Colonic mucosa (tissue), 4 donors: ENCODE measurements at places on chromosomes 4 and X. TPM values are rescaled to one million over a fixed set of nuclear protein-coding genes. Genes with fewer than 3 reads are reported as not detected.

DNA sequence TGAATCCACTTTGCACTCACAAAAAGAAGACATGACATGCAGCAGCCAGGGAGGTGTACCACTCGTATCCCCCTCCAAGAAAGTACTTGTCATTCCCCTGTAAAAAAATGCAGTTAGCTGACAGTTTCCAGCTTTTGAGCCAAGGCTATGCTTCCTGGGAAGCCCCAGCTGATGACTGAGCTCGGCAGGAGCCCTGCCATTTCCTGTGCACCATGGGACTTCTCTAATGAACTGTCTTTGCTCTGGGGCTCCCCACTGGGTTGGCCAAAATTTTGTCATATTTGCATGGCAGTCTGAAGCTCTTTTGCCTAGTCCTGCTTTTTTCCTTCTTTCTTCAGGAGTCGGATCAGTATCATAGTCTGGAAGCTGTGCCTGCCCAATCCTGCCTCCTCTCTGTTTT, 104.5 kb upstream of the MAOA start:
- DNase-seq, result no peak

- DNase-seq, result no peak
These were observed 130.4 kb downstream of the ARHGAP6 start for GRCh38 chrX:11535156-11535919.

DNA sequence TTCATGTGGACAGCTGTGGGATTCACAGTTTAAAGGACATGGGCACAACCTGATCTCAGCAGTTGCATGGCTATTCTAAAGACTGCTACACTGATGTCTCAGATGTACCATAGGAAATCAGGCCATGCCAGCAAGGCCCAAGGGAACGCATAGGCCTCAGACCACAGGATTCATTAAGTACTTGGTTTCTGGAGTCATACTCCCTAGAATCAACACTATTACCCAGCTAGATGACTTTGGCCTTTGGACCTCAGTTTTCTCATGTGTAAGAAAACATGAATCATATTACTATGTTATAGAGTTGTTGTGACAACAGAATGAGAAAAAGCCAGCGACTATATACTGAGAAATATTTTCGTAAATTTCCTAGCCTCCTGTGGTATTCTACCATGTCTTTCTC, 67.9 kb downstream of the NHS start:
- DNase-seq, result no peak

DNA sequence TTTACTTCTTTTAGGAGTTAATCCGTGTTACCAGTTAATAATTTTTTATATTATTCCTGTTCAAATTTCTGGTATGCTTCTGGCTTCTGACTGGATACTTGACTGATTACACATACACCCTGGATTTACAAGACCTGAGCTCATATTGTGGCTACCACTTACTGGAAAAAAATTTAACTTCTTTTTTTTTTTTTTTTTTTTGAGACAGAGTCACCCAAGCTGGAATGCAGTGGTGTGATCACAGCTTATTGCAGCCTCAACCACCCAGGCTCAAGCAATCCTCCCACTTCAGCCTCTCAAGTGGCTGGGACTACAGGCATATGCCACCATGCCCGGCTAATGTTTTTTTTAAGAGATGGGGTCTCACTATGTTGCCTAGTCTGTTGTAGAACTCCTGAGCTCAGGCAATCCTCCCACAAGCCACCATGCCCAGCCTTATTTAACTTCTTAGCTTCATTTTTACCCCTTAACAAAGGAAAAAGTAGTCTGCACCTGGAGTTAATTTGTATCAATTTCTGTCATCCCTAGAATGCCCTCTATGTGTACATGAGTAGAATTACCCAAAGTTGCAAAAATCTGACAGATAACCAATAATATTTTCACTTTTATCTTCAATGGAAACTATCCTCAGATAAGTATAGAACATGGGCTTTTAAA, 50.3 kb downstream of the TMEM165 start:
- DNase-seq, result no peak

- DNase-seq, result no peak
These were observed 330.2 kb downstream of the HS3ST1 start for GRCh38 chr4:11098461-11098860.

DNA sequence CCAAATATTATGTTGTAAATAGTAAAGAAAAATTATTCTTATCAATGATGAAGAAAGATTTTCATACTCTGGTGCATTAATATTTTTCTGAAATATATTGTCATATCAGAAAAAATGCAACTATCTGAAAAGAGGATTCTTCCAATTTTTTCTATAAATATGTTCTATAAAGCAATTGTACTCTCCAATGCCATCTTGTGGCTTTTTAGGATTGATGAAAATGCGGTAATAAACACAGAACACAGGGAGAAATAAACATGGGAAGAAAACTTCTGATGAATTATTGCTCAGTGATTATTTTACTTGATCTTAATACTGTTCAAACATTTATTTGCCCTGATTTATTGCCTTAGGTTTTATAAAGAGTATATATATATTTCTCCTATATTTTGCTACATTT, 215.4 kb downstream of the IL1RAPL1 start:
- DNase-seq, result no peak

DNA sequence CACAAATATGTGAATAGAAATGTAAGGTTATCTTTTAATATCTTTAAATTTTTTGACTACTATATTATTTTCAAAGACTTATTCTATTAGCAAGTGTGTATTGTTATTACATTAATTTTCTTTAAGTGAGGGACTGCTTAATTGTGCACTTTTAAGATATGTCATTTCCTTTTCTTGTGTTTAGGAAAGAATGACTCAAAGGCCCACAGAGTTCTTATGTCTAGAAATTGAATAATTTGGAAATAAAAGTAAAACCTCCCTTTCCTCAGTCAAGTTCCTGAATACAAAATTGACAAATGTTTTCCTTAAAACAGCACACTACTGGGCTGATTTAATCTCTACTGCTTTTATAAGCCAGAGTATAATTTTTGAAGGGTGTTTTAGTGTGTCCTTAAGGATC, 169.7 kb downstream of the TMEM47 start:
- DNase-seq, result no peak

DNA sequence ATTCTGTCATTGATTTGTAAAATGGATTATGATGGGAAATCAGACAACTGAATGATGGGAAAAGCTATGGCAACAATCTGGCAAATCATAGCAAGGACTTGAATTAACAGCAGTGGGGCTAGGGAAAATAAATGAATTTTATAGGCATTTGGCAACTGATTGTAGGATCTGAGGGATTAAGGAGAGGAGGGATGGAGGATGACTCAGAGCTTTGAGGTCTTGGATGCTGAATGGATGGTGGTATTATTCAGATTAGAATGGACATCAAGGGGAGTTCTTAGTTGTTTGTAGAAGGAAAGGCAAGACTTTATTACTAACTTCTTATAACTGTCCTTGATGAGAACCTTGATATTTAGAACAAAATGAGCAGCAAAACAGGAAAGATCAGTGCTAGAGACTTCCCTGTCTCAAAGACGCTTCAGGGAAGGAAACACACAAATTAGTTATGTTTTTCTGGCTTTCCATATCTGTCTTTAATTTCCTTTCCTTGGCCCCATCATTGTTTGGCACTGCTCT, 51.4 kb upstream of the HHIP start:
- no peak for DNase-seq

DNA sequence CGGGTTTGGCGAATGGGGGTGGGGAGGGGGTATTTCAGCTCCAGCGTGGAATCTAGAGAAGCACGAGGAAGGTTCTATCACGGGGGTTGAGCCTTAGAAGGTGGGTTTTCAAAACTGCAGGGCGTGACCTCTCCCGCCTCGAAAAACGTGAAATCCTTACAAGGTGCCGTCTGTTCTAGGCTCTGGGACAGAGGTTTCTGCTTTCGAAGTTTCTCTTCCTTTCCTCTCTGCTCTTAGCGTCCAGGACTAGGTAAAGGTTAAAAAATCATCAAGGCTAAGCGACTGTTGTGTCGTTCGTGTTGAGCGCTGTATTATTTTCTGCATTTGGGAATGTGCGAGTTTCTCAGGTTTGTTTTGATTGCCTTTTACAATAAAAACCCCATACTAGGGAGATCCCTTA, 1.1 kb downstream of the FHL1 start:
- no peak for DNase-seq

- DNase-seq, result peak; percentile 78
These were observed 2.4 kb downstream of the SPRY1 start for GRCh38 chr4:123398853-123399626.

GRCh38 chrX:87525771-87526229, 8.2 kb downstream of the KLHL4 start:
- DNase-seq, result no peak

DNA sequence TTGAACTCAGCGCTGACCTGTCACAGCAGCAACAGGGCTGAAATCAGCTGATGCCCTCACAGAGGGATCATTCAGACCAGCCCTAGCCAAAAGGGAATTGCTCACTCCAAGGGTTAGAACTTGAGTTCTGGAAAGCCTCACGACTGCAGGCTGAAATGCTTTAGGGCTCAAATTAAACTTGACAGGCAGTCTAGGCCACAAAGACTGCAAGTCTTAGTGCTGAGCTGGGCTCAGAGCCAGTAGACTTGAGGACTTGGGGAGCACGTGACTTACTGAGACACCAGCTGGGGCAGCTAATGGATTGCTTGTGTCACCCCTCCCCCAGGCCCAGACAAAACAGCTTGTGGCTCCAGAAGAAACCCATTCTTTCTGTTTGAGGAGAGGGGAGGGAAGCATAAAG, 119.0 kb upstream of the SLC6A14 start:
- DNase-seq, result peak; percentile 31

DNA sequence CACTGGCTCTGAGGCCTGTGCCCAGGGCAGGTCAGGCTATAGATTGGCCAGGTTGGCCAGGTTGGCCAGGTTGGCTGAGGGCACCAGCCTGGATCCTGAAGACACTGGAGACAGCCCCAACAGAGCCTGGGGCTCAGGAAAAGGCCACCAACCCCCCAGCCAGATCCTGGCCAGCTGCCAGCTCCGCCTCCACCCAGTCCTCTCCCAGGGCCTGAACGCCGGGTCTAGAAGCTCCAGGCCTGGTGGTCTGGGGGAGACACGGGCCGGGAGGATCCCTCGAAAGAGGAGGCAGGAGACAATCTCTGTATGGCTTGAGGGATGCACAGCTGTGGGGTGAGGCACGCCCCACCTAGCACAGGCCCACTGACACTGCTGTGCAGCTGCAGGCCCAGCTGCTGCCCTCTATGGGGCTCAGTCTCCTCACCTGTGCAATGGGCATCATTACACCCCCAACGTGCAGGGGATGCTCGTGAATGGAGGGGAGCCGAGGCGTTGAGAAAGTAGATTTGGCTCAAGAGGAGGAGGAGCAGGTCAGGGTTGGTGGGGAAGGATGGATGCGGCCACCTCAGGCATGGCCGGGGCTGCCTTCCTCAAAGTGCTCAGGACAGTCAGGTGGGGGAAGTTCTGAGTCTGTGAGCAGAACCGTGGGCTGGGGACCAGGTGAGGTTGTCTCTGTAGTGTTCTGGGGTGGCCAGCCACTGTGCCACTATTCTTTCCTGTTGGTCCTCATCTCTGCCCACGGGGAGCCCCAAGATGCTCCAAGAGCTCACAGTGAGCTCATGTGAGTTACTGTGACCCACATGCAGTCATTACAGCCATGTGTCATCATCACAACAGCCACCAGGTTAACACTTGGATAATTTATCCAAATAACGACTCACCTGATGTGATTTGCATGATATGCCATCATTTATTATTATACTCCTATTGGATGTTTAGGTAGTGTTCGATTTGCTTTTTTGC, 10.8 kb upstream of the GAGE10 start:
- DNase-seq, result no peak

FOXR2 gene
- total RNA-seq, result not detected

TMPRSS11F gene
- not detected for total RNA-seq
